AG09309 (cell line): ENCODE measurements at places on chromosomes 1 and 21.
A peak's percentile ranks its signal among the peaks of the same experiment; 100 is the strongest.

DNA sequence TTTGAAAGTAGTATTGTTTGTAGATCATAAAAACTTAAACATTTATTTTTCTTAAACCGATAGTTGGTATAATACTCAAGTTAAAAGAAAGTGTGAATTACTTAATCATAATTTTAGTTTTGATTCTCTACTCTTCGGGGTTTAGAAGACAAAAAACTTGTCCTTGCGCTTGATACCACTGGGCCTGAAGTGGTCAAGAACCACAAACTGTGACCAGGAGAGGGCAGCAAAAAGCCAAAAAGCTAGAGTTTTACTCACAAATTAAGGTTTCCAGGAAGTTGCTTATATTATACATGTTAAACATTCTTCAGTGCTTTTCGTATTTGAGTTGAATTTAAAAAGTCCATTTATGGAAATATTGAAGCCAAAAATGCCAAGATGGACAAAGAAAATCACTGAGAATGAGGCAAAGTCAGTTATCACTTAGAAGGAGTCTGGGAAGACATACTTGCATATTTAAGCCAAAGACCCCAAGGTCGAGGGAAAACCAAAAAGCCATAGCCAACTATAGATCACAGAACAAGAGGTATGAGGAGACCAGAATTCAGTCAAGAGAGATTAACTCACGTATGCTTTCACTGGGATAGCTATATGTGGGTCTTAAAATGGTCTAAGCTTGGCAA, 34.2 kb downstream of the EFCAB7 start:
- DNase-seq, result no peak

DNA sequence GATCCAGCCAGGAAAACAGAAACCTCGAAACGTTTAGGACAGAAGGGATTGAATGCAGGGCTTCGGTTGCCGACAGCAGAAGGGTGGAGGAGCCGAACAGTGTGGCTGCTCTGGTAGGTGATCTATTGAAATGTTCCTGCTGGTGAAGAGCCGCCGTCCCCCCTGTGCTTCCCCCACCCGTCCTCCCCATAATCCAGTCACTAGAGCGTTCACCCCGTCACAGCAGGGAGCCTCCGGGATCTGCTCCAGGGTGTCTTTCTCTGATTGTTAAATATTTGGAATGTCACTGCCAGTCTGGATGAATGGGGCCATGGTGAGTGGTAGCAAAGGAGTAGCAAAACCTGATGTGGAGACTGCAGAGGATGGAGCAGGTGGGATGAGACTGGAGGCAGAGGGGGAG, 255.1 kb upstream of the CSF3R start:
- no peak for DNase-seq

- DNase-seq, result no peak
Measured at GRCh38 chr1:30919025-30919881, 10.7 kb upstream of the SDC3 start.

DNA sequence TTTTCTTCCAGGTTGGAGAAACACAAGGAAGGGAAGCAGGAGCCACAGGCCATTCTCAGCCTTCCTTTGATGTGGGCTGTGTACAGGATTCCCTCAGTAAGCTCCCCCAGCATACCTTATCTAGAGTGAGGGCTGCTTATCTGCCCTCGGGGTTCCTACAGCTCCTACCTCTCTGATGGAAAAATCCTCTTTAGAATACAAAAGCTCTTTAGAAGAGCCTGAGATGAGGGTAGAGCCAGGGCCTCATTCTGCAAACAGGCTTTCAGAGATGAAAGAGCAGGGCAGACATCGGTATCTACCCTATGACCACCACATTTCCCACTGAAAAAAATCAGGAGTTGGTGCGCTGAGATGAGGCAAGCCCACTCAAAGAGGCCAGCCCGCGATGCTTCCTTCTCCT, 85.1 kb downstream of the PLPP3 start:
- no peak for DNase-seq

- DNase-seq, result no peak
Measured at GRCh38 chr1:86741947-86742572, 37.7 kb downstream of the SH3GLB1 start.

- DNase-seq, result no peak
Measured at GRCh38 chr1:170741678-170742077, 77.7 kb downstream of the PRRX1 start.

DNA sequence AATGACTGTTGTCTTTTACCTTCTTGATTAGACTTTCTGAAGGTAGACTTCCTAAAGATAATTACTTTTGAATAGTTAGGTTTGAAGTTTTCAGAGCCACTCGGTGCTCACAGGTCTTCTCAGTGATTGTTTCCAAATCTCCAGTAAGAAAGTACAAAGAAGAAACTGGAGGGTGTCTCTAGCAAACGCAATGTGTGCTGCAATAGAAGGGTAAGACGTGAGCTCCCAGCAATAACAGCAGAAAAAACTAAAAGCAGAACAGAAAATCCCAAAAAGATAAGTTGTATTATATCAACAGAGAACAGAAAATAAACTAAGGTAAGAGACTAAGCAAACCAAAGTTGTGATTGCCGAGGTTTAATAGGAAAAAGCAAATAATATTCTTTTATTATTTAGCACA, 1.8 kb downstream of the CTTNBP2NL start:
- DNase-seq, result no peak

DNA sequence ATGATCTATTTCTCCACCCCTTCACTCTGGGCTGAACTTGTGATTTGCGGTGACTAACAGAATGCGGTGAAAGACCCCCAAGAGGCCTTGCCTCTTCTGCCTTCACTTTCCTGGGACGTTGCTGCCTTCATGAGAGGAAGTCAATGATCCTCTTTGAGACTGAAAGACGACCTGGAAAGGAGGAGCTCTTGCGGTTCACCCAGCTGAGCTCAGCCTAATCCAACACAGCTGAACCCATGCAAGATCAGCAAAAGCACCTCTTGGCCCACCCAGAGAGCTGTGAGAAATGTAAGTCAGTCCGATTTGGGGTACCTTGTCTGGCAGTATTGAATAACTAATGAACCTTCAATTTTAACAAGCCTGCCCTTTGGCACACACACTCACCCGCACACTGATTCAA, 767.4 kb upstream of the TPTE start:
- no peak for DNase-seq

- DNase-seq, result no peak
Measured at GRCh38 chr1:154589780-154590179, 18.2 kb downstream of the ADAR start.

- no peak for DNase-seq
Measured at GRCh38 chr1:119975006-119975405, 78.7 kb upstream of the ADAM30 start.

- no peak for DNase-seq
Measured at GRCh38 chr1:173249349-173249748, 42.2 kb upstream of the TNFSF4 start.

- DNase-seq, result no peak
Measured at GRCh38 chr1:214416417-214416816, 135.0 kb downstream of the PTPN14 start.

DNA sequence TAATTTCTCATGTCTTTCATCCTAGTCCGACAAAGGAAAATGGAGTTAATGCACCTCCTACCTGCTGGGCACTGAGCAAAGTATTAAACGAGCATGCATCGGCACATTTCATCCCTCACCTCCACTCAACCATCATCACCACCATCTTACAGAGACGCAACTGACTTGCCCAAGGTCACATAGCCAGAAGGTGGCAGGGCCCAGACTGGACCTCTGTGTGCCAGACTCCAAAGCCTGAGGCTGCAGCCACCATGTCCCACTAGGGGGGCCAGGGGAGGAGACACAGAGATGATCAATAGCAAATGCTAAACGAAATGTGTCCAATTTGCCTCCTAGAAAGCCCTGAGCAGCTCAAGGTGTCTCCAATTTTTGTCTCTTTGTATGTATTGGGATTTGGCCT, 163.7 kb upstream of the EDN2 start:
- no peak for DNase-seq

- DNase-seq, result no peak
Measured at GRCh38 chr1:43395523-43395922, 5.8 kb downstream of the SZT2 start.

GRCh38 chr1:171292799-171293198, 21.2 kb upstream of the FMO4 start:
- peak; percentile 96 for DNase-seq

DNA sequence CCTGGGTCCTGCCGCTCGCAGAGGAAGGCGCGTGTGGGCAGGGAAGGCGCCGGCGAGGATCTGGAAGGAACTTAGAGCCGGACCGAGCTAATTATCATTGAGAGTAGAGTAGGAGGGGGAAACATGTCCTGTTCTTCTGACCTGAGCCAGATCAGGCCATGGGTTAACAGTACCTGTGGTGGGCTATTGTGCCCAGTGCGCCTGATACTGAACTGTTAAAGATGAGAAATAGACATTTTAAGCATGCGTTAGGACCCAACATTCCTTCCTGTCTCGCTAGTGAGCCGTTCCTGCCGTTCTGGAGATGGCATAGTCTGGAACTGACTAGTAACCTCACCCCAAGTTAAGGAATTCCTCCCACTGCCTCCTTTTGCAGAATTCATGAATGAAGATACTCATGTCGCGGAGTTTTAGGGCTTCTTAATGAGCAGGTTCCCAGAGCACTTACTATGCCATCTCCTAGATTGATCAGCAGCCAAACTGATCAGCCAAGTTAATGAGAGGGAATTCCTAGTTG, 870 bp downstream of the STRIP1 start:
- DNase-seq, result no peak

- no peak for DNase-seq
Measured at GRCh38 chr1:100538913-100539835, 1.2 kb downstream of the GPR88 start.

- no peak for DNase-seq
Measured at GRCh38 chr1:111727056-111727455, 12.1 kb downstream of the INKA2 start.

DNA sequence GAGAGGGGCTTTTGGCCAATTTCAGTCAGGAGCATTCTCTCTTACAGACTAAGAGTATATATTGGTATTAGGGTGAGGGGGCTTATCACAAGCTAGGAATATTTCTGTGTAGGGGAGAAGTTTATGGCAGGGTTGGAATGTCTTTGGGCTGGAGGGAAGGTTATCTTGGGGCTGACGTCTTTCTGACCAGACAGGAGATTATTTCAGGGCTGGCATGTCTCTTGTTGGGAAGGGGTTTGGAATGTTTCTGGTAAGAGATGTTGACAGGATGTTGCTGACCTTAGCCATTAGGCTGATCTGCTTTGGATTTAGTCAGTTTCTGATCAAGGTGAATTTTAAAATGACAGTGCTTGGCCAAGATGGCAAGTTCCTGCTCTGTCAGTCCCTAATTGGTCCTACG, 17.8 kb upstream of the HSD3B1 start:
- DNase-seq, result no peak

DNA sequence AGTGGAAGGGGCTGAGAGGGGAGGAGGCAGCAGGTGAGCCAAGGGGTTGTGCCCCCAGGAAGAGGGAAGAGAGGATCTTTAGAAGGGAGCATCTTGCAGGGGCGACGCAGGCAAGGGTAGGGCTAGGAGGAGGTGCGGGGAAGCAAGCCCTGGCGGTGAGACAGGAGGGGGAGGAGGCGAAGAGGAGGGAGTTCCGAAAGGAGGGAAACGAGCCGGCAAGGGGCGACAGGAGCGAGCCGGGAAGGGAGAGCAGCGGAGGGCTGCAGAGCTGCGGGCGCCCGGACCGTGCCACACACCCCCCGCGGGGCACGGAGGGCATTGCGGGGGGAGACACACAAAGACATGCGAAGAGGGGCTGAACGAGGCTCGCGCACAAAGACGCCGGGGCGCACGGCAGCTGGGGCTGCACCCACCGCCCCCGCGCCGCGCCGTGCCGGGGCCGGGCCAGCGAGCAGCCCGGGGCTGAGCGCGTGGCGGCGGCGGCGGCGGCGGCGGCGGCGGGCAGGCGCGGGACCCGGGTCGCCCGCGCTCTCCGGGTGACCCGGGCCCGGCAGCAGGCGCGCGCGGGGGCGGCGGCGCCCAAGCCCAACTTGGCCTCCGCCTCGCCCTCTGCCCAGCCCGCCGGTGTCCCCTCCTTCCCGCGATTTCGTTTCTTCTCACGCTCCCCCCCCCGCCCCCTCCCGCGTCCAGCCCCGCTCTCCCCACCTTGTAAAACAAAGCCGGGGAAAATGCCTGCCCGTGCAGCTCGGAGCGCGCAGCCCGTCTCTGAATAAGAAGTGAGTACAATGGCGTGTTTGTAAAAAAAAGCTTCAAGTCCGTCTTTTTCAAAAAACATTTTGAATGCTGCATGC, at the start of gene KCNK2:
KCNK2 (plus strand) TSS at position 206 of the 851 bp plus-strand sequence. CDS start 649 bp downstream, outside the sequence.
- no peak for DNase-seq

- peak; percentile 91 for DNase-seq
Measured at GRCh38 chr1:8660411-8660828, 157.0 kb downstream of the RERE start.

DNA sequence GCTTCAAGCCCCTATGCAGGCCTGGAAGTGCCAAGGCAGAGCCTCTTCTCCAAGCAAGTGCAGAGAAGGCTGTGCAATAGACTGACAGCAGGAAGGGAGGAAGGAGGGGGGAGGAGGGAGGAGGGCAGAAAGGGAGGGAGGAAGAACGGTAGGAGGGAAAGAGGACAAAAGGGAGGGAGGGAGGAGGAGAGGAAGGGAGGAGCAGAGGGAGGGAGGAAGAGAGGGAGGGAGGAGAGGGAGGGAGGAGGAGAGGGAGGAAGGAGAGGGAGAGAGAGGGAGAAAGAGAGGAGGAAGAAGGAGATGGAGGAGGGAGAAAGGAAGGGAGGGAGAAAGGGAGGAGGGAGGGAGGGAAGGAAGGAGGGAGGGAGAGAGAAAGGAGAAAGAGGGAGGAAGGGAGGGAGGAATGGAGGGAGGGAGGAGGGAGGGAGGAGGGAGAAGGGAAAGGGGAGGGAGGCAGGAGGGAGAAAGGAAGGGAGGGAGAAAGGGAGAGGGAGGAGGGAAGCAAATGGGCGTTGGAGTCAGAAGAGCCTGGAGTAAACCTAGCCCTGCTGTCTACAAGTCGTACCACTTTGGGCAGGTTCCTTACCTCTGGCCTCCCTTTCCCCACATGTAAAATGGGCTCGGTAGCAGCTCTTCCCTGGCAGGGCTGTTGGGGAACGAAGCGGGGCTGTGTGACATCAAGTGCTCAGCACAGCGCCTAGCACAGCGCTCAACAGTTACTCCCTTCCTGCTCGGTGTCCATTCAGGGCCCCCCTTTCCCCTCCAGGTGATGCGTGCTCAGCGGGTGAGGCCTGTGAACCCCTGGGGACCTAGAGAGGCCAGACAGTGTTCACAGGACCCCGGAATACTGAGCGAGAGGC, 244.6 kb downstream of the NPHP4 start:
- no peak for DNase-seq

DNA sequence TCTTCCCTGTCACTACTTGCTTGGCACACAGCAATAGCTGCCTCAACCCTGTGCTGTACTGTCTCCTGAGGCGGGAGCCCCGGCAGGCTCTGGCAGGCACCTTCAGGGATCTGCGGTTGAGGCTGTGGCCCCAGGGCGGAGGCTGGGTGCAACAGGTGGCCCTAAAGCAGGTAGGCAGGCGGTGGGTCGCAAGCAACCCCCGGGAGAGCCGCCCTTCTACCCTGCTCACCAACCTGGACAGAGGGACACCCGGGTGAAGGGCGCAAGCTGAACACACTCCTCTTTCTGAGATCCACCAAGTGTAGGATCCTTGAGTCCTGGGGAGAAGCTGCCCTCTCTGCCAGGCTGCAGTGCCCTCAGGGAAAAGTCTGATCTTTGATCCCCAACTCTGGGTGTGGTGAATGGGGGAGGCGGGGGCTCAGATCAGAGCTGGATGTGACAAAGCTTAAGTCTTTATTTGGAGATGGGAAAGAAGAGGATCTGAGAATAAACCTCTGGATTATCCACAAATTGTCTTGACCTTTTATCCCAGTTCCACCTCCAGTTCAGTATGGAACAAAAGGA, 1.2 kb downstream of the RXFP4 start:
- DNase-seq, result no peak
